ENCODE measurements at places on chromosomes 13 and 19. TPM values are rescaled to one million over a fixed set of nuclear protein-coding genes. Genes with fewer than 3 reads are reported as not detected.
A peak's percentile ranks its signal among the peaks of the same experiment; 100 is the strongest.

The HPN gene
- total RNA-seq: 134 TPM

- H3K27me3 ChIP-seq: no peaks in the 10 kb centered on the region
- no peaks in the 10 kb centered on the region for H3K36me3 ChIP-seq
- no peak for DNase-seq
- H3K4me1 ChIP-seq: no peaks in the 10 kb centered on the region
These were observed 16.2 kb downstream of the CERS1 start for GRCh38 chr19:18879579-18880373.

DNA sequence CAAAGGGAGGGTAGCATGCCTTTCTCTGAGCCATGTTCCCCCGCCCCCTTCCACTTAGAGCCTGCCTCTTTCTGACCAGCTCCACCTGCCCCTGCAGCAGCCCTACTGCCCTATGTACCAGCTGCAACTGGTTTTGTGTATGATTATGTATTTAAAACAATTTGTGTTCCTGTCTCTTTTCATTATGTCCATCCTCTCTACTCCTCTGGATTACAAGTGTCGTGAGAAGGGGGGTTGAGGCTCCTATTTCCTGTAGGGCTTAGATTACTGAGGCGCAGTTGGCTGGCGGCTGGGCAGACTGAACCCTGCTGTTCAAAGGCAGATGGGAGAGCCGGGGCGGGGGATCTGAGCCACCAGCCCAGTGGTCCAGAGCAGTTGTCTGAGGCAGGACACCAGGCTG, 213.3 kb downstream of the KCNRG start:
- H3K4me3 ChIP-seq: no peak overlapping the region
- H3K4me1 ChIP-seq: no peaks in the 10 kb centered on the region
- DNase-seq: no peak
- no peak overlapping the region for H3K27ac ChIP-seq

- H3K27me3 ChIP-seq: no peaks in the 10 kb centered on the region
- peak overlapping the region; percentile 45 for H3K27ac ChIP-seq
- no peak overlapping the region for H3K4me3 ChIP-seq
- no peaks in the 10 kb centered on the region for H3K36me3 ChIP-seq
- no peaks in the 10 kb centered on the region for H3K4me1 ChIP-seq
- DNase-seq: no peak
These were observed 13.5 kb downstream of the TUBGCP3 start for GRCh38 chr13:112574416-112574815.

The FOSB gene
- 0.98 TPM for total RNA-seq

DNA sequence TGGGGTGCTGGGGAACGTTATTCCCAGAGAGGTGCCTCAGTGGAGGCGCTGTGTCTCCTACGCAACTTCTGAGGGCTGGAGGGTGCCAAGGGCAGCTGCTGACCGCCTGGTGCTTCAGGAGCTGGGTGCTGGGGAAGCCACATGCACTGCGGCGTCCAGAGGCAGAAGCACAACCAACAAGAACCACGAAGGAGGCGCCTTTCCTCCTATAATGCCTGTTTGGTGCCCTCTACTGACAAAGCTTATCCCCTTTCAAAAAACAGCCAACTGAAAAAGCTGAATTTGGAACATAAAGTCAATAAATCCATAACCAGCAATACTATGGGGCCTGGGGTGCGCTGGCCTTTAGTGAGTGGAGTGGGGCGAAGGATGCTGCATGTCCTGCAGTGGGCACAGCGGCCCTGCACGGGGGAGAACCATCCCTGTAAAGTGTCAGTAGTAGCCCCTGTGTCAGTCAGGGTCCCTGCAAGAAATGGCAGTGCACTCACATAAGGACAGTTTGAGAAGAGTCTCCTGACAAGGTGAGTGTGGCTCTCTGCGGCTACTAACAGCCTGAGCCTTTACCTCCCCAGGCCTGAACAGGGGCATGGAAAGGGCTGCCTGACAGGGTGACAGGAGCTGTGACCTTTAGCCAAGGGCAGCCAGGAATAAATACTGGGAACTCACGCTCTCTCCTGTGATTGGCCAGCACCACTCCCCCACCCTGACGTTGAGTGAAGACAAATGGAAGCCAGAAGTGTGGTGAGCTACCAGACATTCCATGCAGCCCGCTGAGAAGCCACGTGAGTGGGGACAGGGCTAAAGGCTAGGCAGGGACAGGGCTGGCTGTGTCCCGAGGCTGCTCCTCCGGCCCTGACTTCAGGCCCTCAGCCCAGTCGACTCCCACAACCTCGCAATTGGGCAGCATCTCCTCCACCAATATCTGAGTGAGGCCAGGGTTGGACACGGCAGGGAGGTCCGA, 4.5 kb upstream of the B3GNT8 start:
- peaks cover 9% of the 10 kb centered on the region for H3K4me1 ChIP-seq
- no peak overlapping the region for H3K27ac ChIP-seq
- DNase-seq: no peak
- H3K27me3 ChIP-seq: no peaks in the 10 kb centered on the region
- H3K4me3 ChIP-seq: no peak overlapping the region

Data from kidney (tissue), 22 donors.